ENCODE measurements at places on chromosomes 3 and 15.

- DNase-seq: no peak
These were observed 3.9 kb upstream of the ACTL6A start for GRCh38 chr3:179558742-179559364.

DNA sequence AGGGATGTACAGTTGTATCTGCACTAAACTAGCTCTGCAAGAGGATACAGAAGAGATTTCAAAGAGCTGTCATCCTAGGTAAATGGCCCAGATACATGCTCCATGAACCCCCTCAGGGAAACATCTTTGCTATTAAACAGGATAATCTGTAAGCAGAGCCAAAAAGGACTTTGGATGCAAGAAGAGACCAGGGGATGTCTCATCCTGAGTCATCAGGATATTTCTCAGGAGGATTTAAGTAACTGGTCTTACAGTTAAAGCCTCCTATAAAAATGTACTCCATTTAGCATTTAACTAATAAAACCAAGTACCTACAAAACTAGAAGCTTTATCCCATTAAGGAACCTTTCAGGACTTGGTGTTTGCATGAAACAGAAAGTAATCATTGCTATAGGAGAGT, 48.2 kb upstream of the PHLDB2 start:
- no peak for DNase-seq

GRCh38 chr3:159996959-159997358, 8.3 kb downstream of the IL12A start:
- DNase-seq: no peak

DNA sequence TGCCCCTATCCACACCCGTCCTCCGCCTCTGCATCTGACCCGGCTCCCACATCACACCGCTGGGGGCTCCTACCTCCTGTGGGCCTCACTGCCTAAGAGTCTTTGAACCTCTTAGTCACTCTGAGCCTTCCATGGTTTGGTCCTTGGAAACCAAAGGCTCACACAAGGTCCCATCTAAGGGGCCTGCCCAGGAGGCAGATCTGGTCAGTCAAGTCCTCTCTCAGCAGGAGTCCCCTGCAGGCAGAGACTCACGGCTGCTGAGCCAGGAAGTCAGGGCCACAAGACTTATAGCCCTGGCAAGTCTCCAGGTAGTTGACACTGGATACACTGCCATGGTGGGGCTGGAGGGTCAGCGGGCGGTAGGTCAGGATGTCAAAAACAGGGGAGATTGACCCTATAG, 31.2 kb upstream of the ALDH1L1 start:
- DNase-seq: no peak

DNA sequence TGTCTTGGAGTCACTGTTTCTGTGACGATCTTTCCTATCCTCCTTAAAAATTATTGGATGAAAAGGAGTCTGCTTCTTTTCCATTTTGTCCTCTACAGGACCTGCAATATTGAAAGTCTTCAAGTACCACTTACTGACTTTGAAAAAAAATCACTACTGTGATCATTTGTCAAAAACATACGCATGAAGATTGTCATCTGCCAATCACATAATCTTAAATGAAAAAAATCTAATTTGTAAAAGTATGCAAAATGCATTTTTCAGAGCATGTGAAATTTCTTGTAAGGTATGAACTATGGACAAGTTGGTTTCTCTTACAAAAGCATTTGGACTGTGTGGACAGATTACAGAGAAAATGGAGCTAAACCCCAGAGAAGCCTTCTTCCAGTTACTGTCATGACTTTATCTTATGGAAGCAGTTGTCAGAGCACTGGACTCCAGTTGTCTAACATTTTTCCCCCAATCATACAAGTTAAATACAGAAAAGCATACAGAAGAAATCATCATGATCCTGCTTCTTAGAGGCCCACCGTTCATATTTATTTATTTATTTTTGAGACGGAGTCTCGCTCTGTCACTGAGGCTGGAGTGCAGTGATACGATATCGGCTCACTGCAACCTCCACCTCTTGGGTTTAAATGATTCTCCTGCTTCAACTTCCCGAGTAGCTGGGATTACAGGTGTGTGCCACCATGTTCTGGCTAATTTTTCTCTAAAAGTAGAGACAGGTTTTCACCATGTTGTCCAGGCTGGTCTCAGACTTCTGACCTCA, 3.4 kb upstream of the PXK start:
- no peak for DNase-seq

GRCh38 chr3:196694202-196694638, 17.8 kb downstream of the CEP19 start:
- no peak for DNase-seq

Data from stimulated activated CD4-positive, alpha-beta T cell treated with anti-CD3 and anti-CD28 coated beads, Interleukin-1b, Interleukin-23, amount 100 ng/mL, for 4 hours (primary cell).